ENCODE measurements at places on chromosomes 1 and 21.

- no peak for DNase-seq
Measured at GRCh38 chr1:38121231-38121680, 74.7 kb upstream of the POU3F1 start.

DNA sequence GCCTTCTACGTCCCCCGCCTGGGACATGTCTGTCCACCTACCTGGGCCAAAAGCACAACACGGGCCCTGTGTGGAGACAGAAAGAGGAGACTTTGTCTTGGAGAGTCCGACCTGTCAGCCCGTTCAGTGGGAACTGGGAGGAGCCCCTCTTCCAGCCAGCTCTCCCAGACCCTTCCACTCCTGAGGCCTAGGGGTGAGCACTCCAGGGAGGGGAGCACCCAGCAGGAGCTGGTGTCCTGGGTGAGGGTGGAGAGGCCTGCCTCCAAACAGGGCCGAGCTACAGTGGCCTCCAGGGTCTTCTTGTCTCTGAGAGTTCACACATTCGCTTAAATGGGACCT lies 546 bp downstream of the SPOCD1 start:
- DNase-seq: no peak

- no peak for DNase-seq
Measured at GRCh38 chr1:240287722-240288121, 196.0 kb downstream of the FMN2 start.

DNA sequence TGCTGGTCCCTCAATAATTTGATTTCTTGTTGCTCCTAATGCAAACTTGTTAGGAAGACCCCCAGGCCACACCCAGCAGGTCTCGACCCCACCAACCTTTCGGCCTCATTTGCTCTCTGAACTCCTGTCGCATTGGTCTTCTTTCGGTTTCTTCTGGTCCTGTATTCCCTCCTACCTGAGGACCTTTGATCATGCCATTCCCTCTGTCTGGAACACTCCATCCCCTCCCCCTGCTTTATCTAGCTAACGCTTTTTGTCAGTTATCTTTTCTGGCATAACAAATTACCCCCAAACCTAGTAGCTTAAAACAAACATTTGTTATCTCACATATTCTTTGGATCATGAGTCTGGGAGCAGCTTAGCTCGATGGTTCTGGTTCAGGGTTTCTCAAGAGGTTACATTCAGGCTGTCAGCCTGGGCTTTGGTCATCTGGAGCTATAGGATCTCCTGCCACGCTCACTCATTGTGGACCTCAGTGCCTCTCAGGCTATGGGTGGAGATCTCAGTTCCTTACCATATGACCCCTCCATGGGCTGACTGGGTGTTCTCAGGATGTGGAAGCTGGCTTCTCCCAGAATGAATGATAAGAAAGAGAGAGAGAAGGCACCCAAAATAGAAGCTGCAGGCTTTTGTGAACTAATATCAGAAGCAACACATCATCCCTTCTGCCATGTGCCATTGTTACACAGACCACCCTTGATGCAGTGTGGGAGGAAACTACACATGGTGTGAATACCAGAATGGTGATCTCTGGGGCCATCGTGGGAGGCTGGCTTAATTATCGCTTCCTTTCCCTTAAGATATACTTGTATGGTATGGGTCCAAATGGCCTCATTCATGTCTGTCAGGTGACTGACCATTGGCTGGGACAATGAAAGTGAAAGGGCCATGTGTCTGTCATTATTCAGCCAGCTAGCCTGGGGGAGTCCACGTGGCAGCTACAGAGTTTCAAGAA lies 29.1 kb upstream of the BCAR3 start:
- no peak for DNase-seq

GRCh38 chr1:5704561-5705514 lies 287.4 kb downstream of the NPHP4 start:
- no peak for DNase-seq

DNA sequence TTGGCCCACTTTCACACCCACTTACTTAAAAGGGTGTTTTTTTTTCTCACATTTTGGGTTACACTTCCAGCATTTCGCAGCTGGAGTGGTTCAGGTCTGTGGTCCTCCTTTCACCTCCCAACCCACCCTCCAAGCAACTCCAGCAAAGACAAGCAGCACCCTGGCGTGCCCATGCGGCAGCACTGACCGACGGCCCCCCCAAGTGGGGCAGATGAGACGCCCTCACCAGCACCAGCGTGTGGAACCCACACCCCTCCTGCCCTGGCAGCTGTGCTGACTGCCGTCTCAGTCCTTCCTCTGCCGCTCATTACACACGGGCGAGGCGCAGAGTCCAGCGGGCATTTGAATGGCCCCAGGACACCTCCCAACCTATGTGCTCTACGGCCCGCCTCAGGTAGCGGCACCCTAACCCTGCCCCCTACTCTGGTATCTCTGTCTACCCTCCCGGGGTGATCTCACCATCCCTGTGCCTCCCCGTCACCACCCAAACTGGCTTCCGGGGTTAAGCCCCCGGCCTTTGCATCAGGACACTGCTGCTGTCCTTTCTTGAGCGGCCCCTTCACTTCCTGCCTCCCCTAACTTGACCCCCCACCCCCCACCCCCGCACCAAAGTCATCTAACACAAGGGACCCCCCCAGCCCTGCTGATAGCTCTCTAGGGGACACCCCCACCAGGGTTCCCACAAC lies 10.9 kb downstream of the LSS start:
- DNase-seq: peak; percentile 58

GRCh38 chr1:193697115-193697762 lies 510.8 kb upstream of the B3GALT2 start:
- no peak for DNase-seq

GRCh38 chr1:44089371-44090048 lies 29.1 kb upstream of the KLF17 start:
- no peak for DNase-seq

DNA sequence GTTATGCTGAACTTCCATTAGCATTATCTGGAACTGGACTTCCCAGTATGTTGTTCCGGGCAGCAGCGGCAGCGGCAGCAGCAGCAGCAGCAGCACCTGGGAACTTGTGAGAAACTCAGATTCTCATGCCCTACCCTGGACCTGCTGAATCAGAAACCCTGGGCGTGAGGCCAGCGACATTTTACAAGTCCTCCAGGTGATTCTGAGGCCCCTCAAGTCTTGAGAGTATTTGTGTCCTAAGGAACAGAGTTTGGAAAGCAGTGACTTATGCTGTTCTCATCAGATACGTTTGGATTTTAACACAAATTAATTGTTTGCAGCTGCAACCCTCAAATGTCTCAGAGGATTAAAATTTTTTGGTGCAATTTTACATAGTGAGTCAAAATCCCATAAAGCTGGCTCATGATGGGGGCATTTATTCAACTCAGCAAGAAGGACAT lies 157.2 kb upstream of the KAZN start:
- no peak for DNase-seq

- DNase-seq: no peak
Measured at GRCh38 chr21:28240586-28240985, 752.1 kb downstream of the LTN1 start.

DNA sequence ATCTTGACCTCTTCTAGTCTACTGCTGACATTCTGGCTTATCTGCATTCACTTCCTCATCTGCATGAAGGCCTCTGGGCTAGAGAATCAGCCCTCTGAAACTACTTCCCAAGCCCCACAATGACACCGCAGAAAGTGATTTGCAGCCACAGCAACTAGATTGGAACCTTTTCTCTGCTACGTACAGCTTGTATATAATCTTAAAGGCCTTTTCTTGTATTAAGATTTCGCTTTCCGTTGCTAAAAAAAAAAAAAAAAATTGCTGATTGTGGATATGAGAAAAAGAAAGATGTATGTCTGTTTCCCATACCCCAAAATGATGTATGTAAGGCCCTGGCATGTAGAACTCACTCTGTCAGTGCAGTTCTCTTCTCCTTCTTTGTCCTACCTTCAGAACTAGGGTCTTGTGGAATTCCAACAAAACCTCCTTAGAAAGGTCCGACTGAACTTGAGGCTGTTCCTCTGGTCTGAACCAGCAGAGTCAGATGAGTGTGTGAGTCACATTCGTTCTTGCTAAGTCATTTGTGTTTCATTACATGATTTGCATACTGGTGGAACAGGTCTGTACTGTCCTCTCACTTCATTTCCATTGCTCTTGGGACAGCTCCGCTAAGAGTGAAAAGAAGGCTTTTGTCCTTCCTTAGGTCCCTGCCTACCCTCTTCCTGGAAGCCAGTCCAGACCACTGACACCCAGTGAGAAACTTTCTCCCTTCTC lies 62.7 kb downstream of the PLPP3 start:
- no peak for DNase-seq

GRCh38 chr1:244151537-244151936 lies 100.5 kb downstream of the ZBTB18 start:
- no peak for DNase-seq

- no peak for DNase-seq
Measured at GRCh38 chr1:241157435-241157834, 199.6 kb downstream of the RGS7 start.

DNA sequence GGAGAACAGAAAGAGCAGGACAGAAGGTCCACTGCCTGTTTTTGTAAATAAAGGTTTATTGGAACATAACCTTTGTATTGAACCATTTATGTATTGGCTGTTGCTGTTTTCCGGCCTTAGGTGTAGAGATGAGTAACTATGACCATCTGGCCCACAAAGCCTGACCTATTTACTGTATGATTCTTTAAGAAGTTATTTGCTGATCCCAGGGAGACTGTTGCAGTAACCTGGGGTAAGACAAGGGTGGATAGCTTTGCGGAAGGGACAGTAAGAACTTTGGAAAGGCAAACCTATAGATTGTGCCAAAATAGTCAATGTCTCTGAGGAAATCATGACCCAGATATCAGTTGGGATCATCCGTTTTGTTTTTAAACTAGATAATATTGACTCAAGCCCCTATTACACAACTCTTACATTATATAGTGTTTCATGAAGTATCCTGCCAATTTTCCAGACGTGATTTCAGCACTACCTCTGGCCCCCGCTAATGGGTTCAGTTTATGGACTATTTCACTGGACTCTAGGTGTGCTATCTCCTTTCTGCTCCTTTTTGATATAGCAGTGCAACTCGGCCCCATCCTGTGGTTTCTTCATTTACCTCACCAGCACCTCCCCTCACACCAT lies 20.8 kb upstream of the TLCD4 start:
- no peak for DNase-seq

DNA sequence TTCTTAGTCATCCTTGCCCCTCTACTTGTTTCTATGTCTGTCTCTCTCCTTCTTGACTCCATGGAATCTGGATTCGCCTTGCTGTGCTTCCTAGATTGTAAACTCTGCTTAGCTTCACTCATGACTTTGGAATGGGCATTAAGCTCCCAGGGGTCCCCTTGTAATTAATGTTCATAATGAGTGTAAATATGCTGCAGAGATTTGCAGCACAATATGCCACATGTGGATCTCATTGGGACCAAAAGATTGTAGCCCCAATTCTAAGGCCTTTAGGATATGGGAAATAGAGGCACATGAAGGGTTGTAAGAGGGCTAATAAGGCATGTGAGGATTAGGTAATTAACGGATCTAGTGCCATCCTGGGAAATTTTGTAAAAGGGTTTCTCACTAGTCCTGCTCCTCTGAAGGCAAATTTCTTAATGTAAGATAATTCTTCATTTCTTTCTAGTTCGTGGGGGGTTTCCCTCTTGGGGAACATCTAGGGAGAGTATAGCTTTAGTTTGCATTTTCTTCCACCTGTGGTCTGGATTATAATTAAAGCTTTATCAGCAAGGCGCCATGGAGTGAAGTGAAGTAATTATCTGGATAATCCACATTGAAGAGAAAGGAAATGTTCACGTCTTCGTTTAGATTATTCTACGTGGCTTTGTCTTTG lies 659.2 kb upstream of the PLXNA2 start:
- no peak for DNase-seq

- DNase-seq: no peak
Measured at GRCh38 chr1:42046761-42047507, 106.3 kb upstream of the GUCA2B start.

- DNase-seq: peak; percentile 28
Measured at GRCh38 chr1:5949085-5949760, 43.0 kb downstream of the NPHP4 start.

DNA sequence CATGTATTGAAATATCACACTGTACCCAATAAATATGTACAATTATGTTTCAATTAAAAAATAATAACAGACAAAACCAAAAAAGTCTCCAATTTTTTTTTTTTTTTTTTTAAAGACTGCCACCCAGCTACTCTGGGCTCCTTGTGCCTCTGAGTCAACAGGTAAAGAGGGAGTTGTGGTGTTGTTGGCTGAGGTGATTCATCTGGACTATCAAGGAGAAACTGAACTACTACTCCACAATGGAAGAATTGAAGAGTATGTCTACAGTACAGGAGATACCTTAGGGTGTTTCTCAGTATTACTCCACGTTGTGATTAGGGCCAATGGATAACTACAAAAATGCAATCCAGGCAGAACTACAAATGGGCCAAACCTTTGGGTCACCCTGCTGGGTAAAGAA lies 67.9 kb downstream of the SCMH1 start:
- DNase-seq: no peak

- DNase-seq: no peak
Measured at GRCh38 chr1:183989078-183989577, 48.4 kb downstream of the COLGALT2 start.

- no peak for DNase-seq
Measured at GRCh38 chr1:56235909-56236510, 343.4 kb downstream of the PLPP3 start.

DNA sequence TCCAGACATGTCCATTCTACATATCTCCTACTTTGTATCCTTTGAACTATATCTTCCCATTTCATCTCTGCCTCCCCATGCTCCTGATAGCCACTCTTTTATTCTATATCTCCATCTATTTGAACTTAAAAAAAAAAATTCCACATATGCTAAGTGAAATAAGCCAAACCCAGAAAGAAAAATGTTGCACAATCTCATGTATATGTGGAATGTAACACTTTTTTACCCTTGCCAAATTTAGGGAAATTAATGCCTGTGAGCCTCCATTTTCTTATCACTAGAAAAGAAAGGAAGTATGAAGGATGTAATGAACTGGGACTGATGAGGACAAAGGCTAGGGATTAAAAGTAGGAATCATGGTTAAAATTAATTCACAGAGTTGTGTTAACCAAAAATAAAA lies 53.5 kb downstream of the RGS13 start:
- no peak for DNase-seq

- DNase-seq: no peak
Measured at GRCh38 chr1:151501474-151501873, 9.7 kb upstream of the CGN start.

GRCh38 chr1:75394386-75395139 lies 216.4 kb downstream of the SLC44A5 start:
- no peak for DNase-seq

DNA sequence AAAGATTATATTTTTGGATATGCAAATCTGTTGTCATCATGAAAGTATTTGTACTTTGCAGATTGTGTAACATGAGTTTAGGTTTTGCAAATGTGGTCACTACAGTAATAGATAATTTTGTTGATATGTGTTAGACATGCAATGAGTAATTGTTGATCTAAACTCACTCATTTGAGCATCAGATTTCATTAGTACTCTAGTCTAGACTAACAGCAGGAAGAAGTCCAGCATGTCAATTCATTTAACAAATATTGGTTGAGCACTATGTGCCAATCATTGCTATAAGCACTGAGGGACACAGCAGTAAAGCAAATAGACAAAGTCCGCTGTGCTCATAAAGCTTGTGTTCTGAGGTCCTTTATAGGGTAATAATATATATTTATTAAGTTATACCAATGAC lies 350.0 kb downstream of the USP25 start:
- no peak for DNase-seq

All from activated effector memory CD4-positive, alpha-beta T cell treated with anti-CD3 and anti-CD28 coated beads, Interleukin-2, amount 50 U/mL, for 16 hours (primary cell).